Activated effector memory CD4-positive, alpha-beta T cell treated with anti-CD3 and anti-CD28 coated beads, Interleukin-2, amount 50 U/mL, for 16 hours (primary cell): ENCODE measurements at places on chromosomes 12 and 14.

- no peak for DNase-seq
Observed at GRCh38 chr12:110001596-110001995, 2.4 kb downstream of the ANKRD13A start.

GRCh38 chr14:103286460-103286859 lies 47.6 kb upstream of the EIF5 start:
- no peak for DNase-seq

DNA sequence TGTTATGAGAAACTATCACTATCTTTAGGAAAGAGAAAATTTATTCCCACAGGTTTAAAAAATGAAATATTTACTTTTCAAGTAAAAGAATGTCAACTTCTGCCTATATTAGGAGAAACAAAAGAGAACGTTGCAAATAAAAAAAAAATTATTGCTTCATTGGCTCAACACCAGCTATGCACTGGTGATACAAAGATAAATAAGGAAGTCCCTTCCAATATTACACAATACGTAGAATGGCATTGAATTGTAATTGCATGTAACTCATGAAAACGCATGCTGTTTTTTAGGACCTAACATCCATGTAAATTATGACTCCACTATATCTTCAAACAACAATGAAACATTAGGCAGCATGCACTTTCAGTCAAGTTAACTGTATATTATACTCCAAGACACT lies 56.4 kb upstream of the RERGL start:
- no peak for DNase-seq

GRCh38 chr12:125121106-125121505 lies 55.9 kb downstream of the AACS start:
- DNase-seq: no peak

GRCh38 chr12:27505761-27506160 lies 18.2 kb upstream of the PPFIBP1 start:
- DNase-seq: no peak

DNA sequence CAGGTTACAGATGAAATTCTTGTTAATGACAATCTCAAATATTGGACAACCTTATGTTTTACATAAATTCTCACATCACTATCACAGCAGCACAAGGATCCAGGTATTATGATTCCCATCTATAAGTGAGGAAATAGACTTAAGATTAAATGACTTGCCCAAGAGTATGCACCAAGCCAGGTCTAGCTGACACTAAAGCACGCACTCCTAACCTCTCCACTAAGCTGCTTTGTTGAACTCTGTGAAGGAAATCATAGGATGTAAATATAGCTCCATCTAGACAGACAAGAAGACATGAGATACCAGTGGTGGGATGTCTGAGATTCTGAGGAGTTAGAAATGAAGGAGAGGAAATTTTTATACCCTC lies 87.9 kb downstream of the PHLDA1 start:
- no peak for DNase-seq

- DNase-seq: no peak
Observed at GRCh38 chr12:31236998-31237637, 88.8 kb downstream of the SINHCAF start.

DNA sequence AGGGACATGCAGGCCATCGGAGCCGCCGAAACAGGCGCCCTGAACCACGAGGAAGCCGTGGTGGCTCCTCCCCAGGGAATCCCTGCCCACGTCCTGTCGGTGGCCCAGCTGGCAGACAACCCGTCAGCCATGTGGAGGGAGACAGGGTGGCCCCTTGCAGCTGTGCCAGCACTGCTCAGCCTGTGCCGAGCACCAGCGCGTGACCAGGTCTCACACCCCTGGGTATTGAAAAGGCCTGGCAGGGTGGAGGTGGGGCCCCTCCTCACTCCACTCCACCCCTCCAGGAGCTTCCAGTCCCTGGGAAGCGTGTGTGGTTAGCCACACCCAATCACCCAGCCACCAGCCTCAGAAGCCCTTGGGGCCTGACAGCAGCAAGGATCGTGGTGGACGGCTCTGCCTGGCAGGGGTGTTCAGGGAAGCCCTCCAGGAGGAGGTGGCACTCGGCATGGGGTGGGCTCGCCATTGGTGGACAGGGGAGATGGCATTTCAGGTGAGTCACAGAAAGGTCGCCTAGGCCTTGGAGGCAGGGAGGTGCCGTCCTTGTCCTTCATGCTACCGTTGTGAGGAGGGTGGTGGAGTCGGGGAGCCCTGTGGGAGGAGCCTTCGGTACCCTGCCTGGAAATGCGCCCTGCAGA lies 12.3 kb upstream of the DLK1 start:
- no peak for DNase-seq

DNA sequence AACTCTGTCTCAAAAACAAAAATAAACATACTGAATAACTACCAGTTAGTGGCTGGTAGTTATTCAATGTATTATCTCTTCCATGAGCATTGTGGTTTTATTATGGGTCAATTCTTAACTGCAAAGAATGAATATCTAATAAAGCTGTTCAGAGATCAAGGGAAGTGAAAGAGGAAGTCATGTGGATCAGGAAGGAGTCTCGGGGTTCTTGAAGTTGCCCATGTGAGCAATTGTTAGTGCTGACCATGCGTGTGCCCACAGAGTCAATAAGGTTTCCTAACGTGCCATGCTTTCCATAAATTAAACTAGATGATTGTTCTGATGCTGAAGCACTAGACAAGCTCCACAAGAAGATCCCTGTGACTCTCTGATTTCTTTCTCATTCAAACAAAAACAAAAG lies 136.5 kb upstream of the CPSF6 start:
- no peak for DNase-seq

GRCh38 chr14:73324533-73324932 lies 87.2 kb downstream of the PAPLN start:
- no peak for DNase-seq

GRCh38 chr12:41076114-41076513 lies 112.0 kb upstream of the PDZRN4 start:
- DNase-seq: no peak
